ENCODE measurements at places on chromosomes 16 and 17.

DNA sequence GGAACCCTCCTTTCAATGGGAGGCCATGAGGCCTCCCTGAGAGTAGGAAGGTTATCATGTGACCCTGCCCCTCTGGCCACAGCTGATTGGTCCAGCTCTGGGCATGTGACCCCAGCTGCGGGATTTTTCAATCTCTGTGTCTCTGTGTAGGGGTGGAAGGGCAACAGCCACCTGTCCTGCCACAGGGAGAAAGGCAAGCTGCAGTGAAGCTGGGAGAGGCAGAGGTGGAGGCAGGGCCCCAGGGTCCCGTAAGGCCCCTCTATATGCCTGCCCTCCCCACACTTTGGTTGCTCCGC, 10.9 kb downstream of the DNAAF8 start:
- no peak for DNase-seq

DNA sequence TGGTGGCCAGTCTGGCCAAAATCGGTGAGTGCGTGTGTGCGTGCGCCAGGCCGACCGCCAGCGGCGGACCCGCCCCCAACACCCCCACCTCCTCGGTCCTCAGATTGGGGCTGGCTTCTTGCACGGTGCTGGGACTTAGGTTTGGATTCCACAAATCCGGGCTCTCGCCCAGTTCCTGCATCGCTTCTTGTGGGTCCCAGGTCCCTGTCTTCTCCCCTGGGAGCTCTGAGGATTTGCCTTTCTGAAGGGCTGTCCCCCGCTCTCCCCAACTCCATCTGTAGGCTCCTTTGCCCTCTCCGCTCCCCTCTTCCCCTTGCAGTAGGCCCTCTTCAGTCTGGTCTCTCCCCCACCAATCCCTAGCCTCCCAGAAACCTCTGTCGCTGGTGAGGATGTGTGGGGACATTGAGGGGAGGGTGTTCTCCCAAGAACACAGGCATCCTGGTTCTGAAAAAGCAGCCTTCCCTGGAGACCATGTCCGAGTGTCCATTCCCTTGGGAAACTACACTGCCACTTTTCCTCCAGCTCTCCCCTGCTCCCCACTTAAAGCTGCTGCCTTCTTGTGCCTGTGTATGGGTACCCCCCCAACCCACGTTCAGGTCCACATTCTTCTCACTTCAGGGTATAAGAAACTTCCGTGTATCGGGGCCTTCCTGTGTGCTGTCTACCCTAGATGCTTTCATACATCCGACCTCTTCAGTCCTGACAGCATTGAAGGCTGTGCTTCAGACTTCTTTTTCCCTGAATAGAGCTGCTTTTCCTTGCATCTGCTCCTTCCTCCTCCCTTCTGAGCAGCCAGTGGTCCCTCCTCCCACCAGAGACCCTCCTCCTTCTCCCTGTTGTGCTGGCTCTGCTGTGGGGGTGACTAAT, 632 bp downstream of the SLC9A5 start:
- no peak for DNase-seq

DNA sequence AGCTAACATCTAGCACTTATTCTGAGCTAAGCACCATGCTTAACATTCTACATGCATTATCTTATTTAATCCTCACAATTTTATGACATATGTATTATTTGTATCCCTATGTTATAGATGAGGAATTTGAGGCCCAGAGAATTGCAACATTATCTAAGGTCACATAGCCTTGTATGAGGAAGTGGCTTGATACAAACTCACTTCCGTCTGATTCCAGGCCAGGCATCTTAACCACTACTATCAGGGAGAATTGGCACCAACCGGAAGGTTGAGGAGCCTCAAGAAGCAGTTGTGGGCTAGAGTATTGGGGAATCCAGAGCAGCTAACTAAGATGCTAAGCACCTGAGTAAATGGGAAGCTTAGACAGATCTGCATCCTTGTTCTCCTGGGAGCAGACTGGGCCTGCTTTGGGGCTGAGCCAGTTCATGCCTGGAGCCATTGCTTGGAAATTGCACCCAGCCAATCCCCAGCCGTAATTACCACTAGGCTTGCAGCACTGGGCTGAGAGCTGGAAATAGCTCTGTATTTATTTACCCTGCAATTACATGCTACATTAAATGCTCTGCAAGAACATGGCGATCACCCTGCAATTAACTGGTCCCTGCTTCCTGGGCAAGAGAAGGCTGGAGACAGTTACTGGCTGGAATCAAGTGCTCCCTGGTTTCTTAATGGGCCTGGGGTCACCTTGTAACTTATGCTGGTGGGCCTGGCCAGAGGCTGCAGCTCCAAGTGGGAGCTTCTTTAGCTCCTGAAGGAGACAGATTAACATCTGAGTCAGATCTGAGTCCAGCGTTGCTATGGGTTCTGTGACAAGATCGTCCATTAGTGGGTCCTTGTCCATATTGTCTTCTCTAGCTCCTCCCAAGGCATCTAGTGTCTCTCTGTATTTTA, 273.1 kb upstream of the CCL2 start:
- no peak for DNase-seq

GRCh38 chr17:61775364-61775763, 88.0 kb downstream of the BRIP1 start:
- no peak for DNase-seq

DNA sequence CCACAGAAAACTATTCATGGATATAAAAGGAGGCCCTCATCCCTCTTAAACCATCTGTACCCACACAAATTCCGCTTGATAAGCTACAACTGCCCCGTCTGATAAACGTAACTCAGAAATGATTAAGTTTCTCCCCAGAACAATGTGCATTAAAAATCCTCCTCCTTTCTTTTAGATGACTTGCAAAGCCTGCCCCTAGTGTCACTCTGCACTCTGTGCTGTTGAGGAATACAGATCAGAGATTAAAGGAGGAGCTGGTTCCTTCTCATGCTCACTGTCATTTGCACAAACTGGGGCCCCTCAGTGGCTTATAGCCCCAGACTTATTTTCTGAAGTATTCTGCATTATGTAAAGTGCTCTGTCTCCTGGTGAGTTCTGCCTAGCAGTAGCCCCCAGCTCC, 33.3 kb downstream of the CDRT15 start:
- no peak for DNase-seq

DNA sequence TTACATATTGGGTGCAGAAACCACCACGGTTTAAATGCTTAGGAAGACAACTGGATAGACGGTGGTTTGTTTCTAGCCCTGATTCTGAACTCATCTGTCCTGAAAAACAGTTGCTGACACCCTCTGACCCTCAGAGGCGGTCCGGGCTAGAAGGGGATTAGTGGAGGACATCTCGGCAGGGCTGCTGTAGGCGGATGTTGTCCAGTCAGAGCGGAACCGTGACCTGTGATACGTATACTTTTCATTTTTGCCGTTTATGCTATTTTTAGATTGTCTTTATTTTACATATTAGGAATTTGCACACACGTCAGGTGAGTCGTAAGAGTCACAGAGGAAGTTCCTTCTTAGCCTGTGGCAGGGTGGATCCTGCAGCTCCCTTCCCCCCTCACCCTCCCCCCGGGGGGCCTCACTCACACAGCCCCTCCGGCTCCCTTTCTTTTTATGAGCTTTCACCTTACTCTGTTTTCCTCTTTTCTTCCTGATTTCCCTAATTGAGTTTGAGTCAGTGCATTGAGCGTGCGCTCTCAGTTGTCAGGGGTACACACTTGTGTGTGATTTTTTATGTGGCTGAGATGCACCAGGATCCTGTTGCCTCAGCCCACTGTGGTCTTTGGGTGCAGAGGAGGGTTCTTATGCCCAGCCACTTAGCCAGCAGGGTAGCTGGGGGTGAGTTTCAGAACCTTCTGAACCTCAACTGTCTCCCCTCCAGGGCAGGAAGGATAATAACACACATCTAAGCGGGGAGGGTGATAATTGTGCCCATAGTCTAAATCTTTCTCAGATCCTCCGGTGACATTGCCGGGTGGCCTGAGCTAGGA, 211.1 kb upstream of the CHMP6 start:
- DNase-seq: no peak

DNA sequence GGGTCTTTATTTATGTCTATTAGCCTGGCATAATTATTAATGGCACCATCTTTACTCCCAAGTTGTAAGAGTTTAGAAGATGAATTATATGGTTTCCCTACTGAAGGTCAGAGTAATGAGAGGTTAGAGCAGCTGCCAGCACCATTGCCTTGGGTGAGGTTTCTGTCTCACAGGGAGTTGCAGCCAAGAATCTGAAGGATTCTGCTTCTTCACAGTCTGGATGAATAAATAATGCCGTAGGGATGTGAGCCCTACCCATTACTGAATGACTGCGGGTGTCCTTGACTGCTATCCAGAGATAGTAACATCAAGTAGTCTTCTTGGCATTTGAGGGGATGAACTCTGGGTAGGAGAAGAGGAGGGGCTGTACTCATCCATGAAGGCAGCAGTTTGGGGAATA, 52.8 kb upstream of the SMIM36 start:
- no peak for DNase-seq

DNA sequence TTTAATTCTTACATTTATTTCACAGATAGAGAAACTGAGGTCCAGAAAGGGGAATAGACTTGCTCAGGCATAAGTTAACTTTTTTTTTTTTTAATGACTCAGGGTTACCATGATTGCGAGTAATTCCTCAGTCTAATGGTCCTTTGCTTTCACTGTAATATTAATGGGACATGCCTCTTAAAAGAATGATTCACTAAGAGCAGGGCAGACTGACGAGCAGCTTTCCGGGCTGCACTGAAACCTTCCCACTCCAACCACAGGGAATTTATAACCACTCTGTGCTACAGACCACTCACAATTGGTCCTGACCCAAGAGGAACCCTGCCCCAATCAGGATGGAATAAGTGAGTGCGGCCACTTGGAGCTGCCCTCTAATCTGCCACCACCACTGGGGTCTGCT, 5.7 kb downstream of the HOXB2 start:
- no peak for DNase-seq

- no peak for DNase-seq
Measured at GRCh38 chr16:50378417-50378816, 9.6 kb upstream of the BRD7 start.

DNA sequence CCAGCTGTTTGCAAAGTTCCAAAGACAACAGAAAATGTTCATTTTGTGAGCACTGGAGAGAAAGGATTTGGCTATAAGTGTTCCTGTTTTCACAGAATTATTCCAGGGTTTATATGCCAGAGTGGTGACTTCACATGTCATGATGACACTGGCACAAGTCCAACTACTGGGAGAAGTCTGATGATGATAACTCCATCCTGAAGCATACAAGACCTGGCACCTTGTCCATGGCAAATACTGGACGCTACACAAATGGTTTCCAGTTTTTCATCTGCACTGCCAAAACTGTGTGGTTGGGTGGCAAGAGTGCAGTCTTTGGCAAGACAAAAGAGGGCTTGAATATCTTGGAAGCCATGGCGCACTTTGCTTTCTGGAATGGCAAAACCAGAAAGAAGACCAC, 385.0 kb downstream of the CDH11 start:
- no peak for DNase-seq

DNA sequence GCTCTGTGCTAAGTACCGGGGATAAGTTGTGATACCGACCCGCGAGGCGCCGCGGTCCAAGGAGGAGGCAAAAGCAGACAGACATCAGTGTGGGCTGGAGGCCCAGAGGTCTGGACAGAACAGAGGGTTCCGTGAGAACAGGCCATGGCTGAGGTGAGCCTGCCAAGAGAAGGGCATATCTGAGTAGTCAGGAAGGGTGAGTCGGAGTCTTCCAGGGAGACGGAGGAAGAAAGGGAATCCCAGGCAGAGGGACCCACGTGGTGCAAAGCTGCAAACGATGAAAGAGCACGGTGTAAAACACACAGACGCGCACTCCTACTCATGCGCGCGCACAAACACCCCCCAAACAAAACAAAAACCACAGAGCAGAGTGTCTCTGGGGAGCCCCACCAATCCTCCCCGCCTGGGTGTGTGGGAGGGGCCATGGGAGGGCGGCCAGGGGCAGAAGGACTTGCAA, 18.1 kb downstream of the RHBDL3 start:
- no peak for DNase-seq

- no peak for DNase-seq
Measured at GRCh38 chr17:30543456-30543855, 66.2 kb downstream of the GOSR1 start.

DNA sequence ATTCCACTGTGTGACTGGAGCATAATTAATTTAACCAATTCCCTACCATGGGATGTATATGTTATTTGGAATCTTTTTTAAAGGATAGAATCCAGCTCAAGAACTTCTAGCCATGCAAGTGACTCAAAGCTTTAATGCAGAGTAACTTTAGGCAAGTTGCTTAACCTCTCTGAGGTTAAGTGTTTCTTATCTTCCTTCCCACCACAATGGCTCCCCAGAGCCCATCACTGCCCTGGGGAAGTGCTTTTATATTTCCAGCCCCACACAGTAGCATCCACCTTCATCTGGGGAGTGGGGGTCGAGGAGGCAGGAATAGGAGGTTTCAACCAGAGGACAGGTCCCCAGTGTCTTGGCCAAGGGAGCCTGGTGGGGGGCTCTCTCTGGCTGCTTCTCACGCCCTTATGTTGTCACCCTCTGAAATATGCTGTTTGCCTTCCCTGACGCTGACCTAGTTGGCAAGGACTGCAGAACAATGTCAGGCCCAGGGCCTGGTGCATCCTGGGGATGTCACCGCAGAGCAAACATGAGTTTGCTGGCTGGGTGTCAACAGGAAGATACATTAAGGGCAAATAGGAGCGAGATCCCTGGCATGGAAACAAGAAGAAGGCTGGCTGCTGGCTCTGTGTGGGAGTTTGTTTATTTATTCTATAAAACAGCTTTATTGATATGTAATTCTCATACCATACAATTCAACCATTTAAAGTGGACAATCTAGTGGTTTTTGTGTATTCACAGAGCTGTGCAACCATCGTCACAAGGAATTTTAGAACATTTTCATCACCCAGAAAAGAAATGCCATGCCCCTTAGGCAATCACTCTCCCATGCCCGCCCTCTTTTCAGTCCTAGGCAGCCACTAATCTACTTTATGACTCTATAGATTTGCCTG, 46.6 kb upstream of the WSB1 start:
- DNase-seq: no peak

- DNase-seq: no peak
Measured at GRCh38 chr17:15083225-15083624, 181.9 kb downstream of the PMP22 start.

DNA sequence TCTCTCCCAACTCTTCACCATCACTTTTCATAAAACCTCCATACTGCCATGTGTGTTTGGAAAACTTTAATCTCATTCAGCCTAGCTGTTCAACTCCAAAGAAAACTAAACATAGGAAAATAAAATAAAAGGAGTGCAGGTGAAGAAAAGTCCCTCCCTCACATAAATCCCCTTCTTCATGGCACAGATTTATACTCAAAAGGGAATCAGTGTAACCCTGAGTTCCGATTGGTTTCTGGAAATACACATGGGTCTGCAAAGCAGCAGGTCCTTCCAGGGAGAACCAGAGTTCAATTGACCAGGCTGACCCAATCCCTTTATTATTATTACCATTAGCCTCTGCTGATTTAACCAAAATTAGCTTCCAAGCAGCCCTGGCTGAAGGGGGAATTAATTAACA, 8.9 kb upstream of the HOXB2 start:
- no peak for DNase-seq

DNA sequence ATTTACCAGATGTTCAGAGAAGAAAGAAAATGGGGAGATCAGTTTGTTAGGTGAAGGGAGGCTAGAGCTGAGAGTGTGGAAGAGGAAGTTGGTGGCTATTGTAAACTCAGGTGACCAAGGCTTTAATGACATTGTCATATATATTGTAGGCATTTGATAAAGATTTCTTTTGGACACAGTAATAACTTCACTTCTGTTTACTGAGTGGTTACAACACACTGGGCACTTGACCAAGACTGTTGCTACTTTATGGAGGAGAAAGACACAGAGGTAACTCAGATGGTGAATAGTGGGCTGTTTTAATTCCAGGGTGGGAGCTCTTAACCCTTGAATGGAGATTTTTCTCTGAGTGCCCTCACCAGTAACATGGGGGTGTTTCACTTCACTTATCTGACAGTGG, 46.0 kb downstream of the TNRC6A start:
- no peak for DNase-seq

Measured in CD4-positive, alpha-beta T cell treated with Interferon gamma for 1 hour (primary cell).